ENCODE measurements at places on chromosomes 4 and X.

- DNase-seq = no peak
Measured at GRCh38 chr4:188879598-188879997, 740.4 kb downstream of the TRIML1 start.

- DNase-seq = no peak
Measured at GRCh38 chr4:106058921-106059320, 163.7 kb downstream of the NPNT start.

GRCh38 chr4:105150503-105150902 is 3.8 kb downstream of the TET2 start:
- DNase-seq = no peak

- no peak for DNase-seq
Measured at GRCh38 chrX:56733459-56734046, 4.5 kb downstream of the NBDY start.

GRCh38 chr4:148355442-148356123 is 86.6 kb downstream of the NR3C2 start:
- no peak for DNase-seq

DNA sequence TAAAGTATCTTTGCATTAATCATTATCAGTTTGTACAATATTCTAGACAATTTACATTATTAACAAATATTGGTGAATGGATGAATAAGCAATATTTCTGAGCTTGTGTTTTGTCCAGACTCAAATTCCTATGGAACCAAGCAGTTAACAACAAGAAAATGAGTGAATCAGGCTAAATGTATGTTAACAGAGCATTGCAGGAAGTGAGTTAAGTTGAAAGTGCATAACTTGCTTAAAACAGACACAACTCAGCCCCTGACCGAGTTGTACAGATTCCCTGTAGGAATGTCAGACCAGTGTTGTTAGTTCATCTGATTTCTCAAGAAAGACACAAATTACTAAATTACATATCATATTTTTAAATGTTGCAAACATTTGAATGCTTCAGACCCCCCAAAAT is 23.7 kb upstream of the CSN1S1 start:
- DNase-seq = no peak

DNA sequence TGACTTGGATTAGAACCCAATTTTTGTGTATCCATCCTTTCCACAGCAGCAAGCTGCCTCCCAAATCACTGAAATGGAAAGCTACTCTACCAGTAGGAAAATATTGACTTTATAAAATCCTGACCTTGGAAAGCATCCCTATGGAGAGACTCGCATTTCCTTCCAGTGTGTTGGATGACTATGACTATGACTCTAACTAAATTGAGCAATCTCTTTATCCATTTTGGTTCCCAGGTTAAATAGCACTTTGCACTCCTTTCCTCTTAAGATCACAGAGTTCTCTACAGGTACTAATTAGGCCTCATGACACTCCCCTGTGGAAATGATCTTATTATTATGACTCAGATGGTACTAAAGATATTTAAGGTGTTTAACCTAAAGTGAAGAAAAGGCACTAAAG is 431.8 kb downstream of the PPARGC1A start:
- no peak for DNase-seq

GRCh38 chrX:154375156-154375504 is 696 bp upstream of the FLNA start:
- no peak for DNase-seq

GRCh38 chr4:167234316-167234881 is at the start of gene SPOCK3:
TSS of gene SPOCK3 (minus strand) at chr4:167234494.
- DNase-seq = no peak
